AML-193 (cell line): ENCODE measurements at places on chromosomes 5 and 9.

GRCh38 chr5:32172923-32173266 lies 1.2 kb downstream of the GOLPH3 start:
- no peak for DNase-seq

GRCh38 chr9:92397853-92398252 lies 6.5 kb downstream of the OGN start:
- DNase-seq = no peak

GRCh38 chr5:168086104-168086610 lies 205.3 kb upstream of the WWC1 start:
- no peak for DNase-seq

GRCh38 chr5:140042643-140043507 lies at the start of gene NRG2:
Gene NRG2 (minus strand): TSS chr5:140043299.
- DNase-seq = no peak

DNA sequence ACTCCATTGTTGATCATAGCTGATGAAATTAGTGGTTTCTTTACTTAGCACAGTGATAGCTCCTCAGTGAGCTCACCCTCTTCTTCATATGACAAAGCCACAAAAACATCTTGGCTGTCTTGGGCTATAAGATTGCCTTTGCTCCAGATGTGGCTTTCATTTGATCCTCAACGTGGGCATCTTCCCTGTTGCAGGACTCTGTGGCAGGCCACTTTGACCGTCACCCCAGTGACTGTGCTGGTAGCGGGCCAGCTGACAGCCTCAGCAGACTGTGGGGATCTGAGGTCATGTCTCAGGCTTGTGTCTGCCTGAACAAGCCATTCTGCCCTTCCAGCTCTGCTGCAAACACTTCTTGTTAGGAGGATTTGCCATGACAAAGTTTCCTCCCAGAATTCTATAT lies 422.2 kb downstream of the NR2F1-AS1 start:
- no peak for DNase-seq

DNA sequence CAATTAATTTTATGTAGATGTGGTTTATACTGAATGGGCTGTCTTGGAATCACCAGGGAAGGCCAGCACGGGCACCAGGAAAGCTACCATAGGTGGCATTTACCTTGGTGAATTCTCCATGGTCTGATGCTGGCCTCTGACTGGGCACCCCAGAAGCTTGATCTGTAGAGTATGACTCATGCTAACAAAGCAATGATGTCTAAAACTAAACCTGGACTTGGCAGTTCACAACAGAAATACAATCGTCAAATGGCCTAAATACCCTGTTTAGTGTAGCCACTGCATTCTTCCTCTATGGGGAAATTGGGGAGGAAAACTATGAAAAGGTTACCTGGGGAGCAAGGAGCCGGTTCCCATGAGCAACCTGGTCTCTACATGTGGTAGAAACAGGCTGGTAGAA lies 98.0 kb downstream of the ATPSCKMT start:
- DNase-seq = no peak
